ENCODE measurements at places on chromosomes 11 and 22.

DNA sequence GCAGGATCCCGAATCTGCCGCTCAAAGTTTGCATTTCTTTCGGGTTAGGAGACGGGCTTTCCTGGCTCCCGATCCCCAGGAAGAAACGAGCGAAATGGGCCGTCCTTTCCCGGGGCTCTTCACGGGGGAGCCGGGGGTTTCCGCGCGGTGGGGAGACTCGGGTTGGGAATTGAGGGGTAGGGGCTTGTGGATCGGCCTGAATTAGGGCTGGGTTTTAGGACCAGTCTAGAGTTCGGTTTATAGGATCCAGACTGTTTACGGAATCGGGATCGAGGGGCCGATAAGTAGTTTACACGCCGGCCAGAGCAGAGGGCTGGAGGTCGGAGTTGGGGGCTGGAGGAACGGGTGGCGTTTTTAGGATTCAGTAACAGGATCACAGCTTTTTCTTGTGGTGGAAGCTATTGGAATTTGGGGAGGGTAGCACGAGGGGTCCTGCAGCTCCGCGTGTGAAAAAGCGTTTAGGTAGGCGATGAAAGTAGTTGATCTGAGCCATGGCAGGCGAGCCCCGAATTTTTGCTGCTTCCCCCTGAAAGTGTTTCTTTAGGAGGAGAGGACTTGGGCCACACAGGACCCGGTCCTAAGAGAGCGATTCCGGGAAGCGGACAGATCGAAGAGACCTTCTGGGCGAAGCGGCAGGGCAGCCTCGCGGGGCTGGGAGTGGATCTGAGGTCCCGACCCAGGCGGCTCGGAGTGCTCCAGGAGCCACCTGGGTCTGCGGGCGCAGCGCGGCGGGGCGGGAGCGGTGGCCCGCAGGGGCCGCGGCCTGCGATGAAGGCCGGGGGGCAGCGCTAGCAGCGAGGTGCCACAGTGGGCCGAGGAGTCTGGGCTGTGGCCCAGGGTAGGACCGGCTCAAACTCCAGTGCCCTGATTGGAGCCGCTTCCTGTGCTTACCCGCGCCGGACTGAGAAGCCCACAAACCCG, 1.6 kb downstream of the PKNOX2 start:
- DNase-seq = no peak

DNA sequence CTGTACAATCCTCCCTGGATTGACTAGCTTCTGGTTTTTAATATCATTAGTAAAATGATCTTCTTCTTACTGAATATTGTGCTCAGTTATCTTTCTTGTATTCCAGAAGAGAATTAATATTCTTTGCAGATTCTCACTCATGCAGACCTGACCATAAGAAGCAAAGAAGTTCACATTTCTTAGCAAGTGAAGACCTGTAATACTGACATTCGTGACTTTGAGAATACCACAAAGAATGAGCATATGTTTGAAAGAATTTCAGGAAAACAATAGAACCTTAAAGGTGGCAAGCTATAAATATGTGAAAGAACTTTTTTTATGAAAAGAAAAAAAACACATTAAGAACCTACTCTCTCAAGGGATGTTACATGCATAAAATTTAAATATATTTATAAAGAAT, 371.6 kb downstream of the JRKL start:
- no peak for DNase-seq

DNA sequence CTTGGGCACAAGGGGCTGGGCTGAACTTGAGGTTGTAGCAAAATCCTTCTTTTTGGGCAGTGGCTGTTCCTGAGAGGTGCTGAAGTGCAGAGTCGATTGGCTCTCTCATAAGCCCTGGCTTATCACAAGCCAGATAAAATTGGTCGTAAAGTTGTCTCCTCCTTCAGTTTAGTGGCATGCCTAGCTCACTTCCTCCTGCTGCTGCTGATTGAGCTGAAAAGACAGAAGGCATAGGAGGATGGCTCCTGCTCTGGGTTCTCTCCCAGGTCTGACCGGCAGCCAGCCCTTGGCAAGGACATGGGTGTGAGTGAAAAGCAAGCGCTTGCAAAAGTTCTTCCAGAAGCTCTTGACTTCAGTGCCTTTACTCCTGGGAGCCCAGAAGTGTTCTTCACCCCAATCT, 83.9 kb downstream of the LDLRAD3 start:
- DNase-seq = no peak

- DNase-seq = no peak
Observed at GRCh38 chr11:116360221-116360941, 412.4 kb downstream of the BUD13 start.

DNA sequence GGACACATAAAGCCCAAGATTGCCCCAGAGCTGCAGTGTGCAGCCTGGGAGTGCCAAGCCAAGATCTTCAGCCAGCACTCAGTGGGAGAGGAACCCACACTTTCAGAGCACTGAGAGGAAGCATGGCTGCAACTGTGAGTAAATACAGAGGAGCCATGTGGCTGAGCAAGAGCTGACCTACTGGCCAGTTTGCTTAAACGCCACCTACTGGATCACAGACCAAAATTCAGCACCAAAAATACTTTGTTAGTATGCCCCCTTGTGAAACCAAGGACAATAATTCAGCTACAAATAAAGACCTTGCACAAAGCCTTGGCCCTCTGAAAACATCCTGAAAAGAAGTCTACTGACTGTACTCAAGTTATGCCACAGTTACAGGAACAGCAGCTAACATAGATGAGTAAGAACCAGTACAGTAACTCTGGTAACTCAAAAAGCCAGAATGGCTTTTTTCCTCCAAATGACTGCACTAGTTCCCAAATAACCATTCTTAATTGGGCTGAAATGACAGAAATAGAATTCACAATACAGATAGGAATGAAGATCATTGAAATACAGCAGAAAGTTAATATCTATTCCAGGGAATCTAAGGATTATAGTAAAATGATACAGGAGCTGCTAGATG, 10.1 kb upstream of the OR4A15 start:
- DNase-seq = no peak

GRCh38 chr11:111359223-111360149, 19.6 kb downstream of the POU2AF1 start:
- no peak for DNase-seq

DNA sequence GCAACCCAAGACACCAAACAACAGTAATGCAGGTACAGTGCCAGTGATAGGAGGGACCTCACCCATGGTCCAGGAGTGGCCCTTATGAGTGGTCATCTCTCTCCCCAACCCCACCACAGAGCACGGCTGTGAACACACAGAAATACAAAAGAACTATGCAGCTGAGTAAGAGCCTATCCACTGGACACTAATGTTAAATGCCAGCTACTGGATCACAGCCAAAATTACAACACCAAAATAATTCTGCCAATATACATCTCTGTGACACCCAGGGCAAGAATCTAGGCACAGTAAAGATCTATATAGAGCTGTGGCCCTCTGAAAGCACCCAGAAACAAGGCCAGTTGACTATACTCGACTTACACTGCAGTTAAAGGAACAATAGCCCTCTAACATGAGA, 22.8 kb upstream of the GPR83 start:
- DNase-seq = no peak

GRCh38 chr11:68651208-68651984, 32.9 kb upstream of the GAL start:
- DNase-seq = no peak

DNA sequence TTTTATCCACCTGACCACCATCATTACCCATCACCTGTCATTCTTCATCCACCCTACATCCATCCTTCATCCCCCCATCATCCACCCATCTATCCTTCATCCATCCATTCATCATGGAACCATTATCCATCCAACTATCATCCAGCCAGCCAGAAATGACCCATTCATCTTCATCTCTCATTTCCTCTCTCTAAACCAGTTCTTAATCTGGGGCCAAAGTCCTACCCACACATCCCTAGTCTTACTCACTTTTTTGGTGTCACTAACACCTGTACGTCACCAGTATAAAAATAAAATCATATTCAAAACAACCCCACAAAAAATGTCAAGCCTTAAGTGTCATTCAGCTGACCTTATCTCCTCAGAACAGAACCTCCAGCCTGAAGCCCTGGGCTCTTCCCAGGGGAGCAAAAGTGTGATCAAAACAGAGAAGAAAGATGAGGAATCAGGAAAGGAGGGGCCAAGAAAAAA, 12.3 kb downstream of the SPI1 start:
- no peak for DNase-seq

GRCh38 chr11:93160808-93161207, 37.0 kb downstream of the SLC36A4 start:
- no peak for DNase-seq

- DNase-seq = no peak
Observed at GRCh38 chr22:45962434-45962718, 14.6 kb downstream of the WNT7B start.

DNA sequence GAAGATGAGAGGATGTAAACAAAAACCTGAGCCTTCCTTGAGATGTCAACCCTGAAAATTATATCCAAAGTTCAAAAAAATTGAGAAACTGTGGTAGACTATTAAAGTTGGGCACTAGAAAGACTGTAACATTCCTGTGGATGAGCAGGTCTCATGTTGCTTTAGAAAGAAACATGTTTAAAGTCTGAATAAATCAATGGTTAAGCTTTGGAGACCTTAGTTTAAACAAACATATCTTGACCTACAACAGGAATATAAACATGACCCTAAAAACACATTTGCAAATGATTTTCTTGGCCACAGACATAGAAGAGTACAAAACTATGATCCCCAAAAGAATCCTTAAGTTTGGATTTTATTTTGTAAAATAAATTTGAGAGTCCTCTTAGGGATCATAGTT, 38.1 kb upstream of the PCF11 start:
- no peak for DNase-seq

All from NCI-H2107 (cell line).